ENCODE measurements at places on chromosomes 5 and 9.
A peak's percentile ranks its signal among the peaks of the same experiment; 100 is the strongest.

GRCh38 chr9:89352874-89353649 lies 34.8 kb downstream of the SECISBP2 start:
- no peak for DNase-seq

DNA sequence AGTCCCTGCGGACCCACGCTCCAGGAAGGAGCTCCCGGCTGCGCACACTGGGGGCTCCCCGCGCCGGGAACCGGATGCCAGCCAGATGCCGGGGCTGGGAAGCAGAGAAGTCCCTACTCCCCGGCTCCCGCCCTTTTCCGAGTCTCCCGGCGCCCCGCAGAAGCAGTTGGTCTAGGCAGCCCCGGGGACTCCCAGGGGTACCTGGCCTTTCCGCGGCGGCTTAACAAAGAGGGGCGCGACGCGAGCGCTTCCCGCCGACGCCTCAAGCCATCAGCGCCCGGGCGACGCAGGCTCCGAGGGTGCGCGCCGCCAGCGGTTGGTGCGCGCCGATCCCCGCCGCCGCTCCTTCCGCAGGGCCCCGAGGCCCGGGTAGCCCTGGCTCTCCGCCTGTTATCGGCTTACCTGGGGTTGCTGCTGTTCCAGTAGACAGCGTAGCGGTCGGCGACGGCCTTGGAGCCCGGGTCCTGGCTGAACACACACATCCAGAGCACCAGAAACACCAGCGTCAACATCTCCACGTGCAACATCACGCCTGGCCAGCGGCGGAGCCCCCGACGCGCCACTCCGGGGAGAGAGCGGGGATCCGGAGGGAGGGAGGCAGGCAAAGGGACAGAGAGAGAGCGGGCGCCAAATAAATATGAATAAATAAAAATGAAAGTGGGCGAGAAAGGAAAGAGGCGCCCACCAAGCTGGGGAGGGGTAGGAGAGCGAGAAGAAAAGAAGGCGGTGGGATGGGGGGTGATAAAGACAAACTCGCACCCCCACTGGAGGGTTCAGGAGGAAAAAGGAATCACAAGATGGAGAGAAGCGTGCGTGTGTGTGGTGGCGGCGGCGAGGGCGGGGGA lies 428 bp downstream of the EFNA5 start:
- DNase-seq, result peak; percentile 78

- no peak for DNase-seq
Observed at GRCh38 chr9:1273859-1274258, 223.7 kb downstream of the DMRT2 start.

DNA sequence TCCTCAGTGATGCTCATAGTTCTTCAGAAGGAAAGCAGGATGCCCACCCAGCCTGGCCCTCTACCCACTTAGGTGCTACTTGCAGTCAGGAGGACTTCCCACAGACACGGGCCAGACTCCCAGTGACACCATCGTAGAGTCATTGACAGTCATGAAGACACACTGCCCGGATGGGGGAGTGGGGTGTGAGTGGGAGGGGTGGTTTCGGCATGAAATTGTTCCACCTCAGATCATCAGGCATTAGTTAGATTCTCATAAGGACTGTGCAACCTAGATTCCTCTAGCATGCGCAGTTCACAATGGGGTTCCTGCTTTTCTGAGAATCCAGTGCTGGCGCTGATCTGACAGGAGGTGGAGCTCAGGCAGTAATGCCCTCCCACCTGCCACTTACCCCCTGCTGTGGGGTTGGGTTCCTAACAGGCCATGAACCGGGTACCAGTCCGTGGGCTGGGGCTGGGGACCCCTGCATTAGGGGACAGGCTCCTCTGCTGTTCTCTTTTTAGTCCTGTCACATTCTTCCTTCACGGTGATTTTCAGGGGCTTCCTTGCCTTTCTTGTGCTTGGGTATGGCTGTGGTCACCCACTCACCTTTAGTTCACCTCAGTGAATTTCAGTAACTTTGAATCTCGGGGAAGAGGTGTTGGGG lies 88.2 kb upstream of the ANKRD55 start:
- DNase-seq, result no peak

- no peak for DNase-seq
Observed at GRCh38 chr5:148186248-148187003, 16.4 kb upstream of the SPINK6 start.

- DNase-seq, result no peak
Observed at GRCh38 chr5:56048124-56048523, 53.4 kb upstream of the IL6ST start.

GRCh38 chr5:62152394-62153087 lies 153.5 kb upstream of the KIF2A start:
- DNase-seq, result no peak

DNA sequence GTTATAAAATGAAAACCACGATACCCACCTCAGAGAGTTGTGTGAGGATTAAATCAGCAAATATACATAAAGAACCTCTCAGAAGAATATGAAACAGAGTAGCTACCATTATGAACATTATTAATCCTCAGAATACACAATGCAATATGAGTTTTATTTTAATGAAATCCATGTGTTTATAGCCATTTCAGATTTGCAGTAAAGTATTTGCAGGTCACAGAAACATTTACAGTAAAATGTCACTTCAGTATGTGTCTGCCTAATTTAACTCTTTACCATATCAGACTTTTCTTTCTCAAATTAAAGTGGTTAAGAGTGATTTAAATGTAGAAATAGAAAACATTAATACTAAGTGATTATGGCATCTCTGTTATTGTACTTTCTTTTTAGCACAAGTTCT lies 365.2 kb upstream of the MPDZ start:
- no peak for DNase-seq

GRCh38 chr5:33973271-33973670 lies 11.2 kb downstream of the SLC45A2 start:
- DNase-seq, result no peak

GRCh38 chr5:72947498-72947897 lies 8.3 kb upstream of the FCHO2 start:
- no peak for DNase-seq

DNA sequence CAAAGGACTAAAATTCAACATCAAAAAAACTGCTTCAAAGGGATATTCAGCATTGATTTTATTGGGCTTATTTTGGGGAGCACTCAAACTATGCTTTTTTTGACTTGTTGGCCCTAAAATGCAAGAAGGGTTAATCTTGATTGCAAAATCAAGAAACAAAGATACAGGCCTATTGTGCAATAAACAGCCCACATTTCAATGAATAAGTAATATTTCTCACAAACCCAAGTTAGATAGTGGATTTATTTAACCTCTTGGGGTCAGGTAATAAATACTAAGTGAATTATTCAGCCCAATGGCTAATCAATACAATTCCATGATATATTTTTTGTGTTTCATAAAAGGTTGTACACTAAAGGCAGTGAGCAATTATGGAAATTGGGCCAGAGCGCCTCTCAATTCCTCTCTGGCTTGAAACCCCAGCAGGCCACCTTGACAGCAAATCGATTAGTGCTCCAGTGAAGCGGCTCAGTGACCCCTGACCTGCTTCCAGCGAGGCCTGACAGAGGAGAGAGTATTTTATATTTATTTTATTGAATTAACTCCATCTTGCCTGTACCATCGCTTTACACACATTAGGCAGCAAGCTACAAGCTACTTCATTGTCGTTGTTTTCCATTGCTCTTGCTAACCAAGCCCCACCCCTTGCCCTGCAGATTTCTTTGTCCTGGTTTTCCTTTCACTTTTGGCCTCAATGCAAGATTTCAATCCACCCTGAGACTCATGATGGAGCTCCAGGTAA lies 65.5 kb downstream of the EBF1 start:
- no peak for DNase-seq

- no peak for DNase-seq
Observed at GRCh38 chr9:42275141-42275540, 91.7 kb downstream of the SPATA31A6 start.

- DNase-seq, result no peak
Observed at GRCh38 chr5:54874337-54875021, 110.9 kb downstream of the ESM1 start.

DNA sequence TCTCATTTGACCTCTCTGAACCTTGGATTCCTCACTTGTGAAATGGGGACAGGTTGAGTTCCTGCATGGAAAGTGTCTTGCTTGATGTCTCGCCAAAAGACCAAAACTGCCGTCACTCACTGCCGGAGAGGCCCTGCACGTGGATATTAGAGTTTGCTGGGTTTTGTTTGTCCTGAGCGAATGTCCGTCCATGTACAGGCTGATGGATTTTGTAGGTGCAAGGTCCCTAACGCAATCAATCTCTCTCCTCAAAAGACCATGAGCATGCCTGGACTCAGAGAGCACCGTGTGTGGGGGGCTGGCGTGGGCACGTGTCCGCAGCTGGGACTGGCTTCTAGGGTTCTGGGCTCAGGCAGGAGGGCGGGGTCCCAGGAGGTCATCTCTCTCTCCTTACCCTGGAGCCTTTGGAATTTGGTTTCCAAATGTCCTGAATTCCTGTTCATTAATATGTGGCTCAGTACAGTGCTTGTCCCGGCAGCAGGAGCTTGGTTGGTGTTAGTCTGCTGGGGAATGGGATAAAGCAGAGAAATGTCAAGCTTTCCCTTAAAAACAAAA lies 146.0 kb upstream of the IER5L start:
- no peak for DNase-seq

GRCh38 chr5:6311568-6312501 lies 66.5 kb downstream of the MED10 start:
- no peak for DNase-seq

GRCh38 chr9:95125652-95126051 lies 191.9 kb downstream of the FANCC start:
- no peak for DNase-seq

DNA sequence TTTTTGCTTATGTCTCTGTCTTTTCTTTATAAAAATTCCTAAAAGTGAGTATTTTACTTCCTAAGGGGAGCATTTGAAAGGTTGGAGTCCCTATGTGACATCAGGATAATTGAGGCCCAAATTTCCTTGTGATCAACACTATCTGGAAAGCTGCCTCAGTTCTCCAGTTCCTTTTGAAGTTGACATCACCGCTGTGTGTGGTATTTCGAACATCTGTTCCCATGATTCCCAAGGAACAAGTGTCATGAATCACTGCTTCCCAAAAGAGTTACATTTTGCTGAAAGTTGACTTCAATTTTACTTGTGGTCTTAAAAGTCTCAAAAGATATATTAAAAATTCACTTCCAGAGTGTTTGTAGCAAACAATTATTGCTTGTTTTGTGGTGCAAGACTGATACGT lies 452.1 kb upstream of the RGMB start:
- no peak for DNase-seq

GRCh38 chr5:103389846-103390245 lies 131.3 kb downstream of the MACIR start:
- no peak for DNase-seq

DNA sequence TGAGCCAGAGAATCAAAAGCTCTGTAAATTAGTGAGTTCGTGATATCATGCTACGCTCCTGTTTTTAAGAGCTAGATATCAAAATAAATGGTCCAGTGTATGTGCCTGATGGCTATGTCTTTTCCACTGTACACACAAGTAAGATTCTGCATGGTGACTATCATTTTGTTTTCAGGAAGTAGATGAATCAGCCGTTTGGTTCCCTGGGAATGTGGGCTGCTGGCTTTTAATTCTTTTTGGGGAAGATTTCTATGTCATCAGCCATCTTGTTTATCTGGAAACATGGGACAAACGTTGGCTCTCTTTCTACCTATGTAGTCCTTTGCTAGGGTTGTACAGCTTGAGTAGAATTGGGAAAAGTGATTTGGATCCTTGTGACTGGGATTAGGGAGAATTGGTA lies 126.7 kb downstream of the GRIA1 start:
- no peak for DNase-seq

GRCh38 chr5:176687881-176688280 lies 40.6 kb downstream of the TSPAN17 start:
- DNase-seq, result no peak

DNA sequence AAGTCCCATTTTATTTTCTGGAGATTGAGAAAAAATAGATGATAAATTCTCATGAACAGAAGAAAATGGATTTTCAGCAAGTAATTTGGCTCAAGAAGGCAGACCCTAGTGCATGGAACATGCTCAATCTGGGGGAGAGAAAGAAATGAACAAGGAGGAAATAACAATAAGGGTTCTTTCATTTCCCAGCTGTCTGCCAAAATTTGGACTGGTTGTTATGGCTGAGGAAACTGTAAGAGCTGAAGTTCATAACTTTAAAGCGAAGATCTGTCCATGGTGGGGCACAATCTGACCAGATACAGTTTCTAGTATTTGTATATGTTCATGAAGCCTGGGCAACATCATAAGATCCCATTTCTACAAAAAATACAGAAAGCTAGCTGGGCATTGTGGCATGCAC lies 1386.5 kb upstream of the DMAC1 start:
- no peak for DNase-seq

DNA sequence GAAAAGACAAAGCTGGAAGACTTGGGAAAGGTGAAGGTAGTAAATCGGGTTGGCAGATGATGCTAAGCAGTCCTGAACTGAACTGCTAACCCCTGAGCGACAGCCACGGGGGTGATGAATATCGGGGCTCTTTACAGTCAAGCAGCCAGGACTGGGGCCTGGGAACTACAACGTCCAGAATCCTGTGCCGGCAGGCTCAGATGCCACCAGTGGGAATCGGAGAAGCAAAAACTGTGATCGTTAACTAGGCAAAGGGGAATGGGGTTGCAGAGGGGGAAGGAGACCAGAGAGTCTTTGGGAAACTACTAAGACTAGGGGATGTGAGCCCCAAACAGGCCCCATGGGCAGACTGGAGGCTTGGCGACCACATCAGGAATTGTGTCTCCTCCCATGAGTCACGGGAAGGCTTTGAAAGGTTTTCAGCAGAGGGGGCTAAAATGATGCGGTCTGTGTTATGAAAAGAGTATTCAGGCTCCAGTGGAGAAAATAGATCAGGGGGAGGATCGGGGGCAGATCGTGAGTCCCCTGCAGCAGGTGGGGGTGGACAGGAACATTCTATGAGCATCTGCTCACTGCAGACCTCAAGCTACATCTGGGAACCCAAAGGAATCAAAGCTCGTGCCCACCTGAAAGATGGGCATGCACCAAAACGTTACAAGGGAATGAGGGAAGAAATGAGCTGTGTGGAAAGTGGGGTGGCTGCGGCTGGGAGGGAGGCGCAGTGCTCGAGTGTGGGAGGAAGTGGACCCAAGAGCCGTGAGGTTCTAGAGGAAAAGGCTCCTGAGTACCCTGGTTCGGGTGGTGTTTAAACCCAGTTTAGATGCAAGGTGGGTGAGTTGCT lies 53.8 kb downstream of the HRH2 start:
- DNase-seq, result no peak

DNA sequence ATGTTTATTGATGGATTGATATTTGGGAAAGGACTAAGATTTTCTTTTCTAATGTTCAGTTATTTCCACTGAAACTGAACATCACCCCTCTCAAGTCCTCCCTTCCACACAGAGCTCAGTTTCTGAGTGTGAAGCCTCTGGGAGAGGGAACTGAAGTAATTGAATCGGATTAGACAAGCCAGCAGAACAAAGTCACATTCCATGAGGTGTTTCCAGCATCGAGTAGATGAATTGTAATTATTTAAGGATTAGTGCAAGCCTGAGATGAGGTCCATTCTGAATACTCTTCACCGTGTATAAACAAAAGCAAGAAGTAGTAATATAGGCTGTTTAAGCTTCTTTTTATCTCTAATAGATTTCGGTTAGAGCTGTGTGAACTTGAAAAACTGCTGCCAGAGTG lies 2060.5 kb downstream of the MAT2B start:
- DNase-seq, result no peak

All from NCI-H146 (cell line).